A549 (cell line): ENCODE measurements at places on chromosomes 13 and 19.

DNA sequence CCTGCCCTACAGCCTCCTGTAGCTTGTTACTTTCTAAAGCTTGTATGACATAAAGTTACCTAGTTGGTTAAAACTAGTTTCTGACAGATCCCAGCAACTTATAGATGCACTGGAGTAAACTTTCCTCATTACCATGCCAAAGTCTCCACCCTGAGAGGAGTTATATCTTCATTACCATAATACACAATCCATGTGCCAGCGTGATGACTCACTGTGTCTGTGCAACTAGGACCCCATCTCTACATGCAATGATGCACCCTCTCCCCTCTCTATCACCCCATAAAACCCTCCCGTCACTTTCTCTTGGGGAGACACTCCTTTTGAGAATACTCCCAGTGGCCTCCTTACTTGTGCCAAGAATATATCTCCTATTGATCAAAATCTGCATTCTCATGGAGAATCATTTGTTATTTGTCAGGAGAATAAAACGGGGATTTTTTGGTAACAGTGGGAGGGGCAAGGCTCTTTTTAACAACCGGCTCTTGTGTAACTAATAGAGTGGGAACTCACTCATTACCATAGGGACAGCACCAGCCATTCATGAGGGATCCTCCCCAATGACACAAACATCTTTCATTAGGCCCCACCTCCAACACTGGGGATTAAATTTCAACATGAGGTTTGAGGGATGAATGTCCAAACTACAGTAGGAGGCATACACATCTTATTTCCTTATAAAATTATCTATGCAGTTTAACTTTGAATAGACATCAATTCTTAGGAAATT, 235.1 kb upstream of the ATXN8OS start:
- DNase-seq, result no peak

- no peak for DNase-seq
Observed at GRCh38 chr13:94454906-94455305, 24.6 kb downstream of the DCT start.

DNA sequence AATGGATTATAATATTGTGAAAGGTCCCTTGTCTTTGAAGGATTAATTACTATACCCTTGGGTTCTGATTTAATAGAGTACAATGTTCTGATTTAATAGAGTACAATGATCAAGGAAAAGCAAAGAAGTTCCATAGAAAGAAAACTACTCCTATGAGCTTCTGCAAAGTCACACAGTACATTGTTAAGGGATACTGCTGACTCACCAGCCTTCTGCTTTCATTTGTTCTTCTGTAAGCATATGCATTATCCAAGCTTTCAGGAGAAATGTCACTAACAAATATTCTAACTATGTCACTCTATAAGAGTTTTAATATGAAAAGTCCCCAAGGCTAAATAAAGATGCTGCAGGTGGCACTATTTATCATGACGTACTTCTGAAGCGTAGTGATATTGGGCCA, 396.7 kb downstream of the RFC3 start:
- no peak for DNase-seq

DNA sequence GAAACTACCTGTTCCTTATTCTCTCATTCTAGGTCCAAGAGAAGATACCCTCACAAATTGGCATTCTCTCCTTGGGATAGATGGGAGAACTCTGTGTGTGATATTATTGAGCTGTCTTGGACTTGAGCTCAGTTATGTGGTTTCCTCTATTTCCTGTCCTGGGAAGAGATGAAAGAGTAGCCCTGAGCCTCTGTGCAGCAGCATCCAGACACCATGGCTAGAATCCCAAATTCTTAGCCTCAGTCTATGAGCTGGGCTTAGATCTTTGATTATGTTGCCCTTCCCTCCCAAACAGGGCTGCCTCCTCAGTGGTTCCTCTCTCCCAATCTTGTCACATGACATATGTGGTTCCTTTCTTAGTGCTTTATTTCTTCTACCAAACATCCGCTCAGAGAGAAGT, 290.7 kb downstream of the SPRY2 start:
- DNase-seq, result no peak

DNA sequence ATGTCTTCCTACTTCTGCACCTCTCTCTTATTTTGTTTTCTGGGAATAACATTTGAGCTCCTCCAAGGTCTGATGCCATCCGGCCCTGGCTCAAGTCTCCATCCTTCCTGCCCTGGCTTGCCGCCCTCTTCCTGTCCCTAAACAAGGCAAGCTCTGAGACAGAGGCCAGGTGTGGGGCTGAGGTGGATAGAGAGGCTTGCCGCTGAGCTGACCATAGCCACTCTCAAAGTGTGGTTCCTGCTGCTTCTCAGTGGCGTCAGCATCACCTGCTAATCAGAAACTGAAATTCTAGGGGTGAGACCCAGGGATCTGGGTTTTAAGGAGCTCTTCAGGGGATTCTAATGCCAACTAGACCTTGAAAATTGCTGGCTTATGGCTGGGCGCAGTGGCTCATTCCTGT, 6.0 kb upstream of the TPRX2 start:
- no peak for DNase-seq

DNA sequence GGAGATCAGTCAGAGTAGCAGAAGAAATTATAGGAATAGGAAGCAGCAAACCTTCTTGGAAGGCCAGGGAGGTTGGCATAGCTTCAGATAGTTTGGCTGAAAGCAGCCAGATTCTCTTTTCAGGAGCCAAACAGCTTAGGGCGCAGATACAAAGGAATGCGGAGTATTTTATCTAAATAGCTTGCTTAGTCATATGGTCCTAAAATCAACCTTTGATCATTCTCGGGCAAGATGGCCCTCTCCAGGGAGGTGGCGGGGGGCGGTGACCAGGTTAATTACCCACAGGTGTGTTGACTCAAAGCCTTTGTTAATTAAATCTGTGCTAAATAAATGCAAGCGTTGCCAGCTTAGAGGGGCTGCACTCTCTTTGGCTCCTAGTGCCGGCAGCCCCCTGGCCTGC, 12.5 kb upstream of the NCR1 start:
- no peak for DNase-seq

DNA sequence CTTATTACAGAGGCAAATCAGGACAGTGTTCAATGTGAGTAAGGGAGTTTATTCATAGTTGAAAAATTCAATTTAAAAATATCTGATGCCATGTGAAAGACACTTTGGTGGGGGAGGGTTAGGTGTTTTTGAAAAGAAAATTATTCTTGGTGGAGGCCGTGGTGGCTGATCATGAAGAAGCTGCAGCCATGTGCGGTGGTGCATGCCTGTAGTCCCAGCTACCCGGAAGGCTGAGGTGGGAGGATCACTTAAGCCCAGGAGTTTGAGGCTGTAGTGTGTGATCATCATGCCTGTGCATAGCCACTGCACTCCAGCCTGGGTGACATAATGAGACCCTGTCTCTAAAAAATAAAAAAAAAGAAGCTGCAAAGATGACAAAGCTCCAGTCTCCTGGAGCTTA, 28.6 kb downstream of the WDFY2 start:
- no peak for DNase-seq

- DNase-seq, result peak; percentile 9
Observed at GRCh38 chr13:98751367-98751782, 1.1 kb downstream of the SLC15A1 start.

DNA sequence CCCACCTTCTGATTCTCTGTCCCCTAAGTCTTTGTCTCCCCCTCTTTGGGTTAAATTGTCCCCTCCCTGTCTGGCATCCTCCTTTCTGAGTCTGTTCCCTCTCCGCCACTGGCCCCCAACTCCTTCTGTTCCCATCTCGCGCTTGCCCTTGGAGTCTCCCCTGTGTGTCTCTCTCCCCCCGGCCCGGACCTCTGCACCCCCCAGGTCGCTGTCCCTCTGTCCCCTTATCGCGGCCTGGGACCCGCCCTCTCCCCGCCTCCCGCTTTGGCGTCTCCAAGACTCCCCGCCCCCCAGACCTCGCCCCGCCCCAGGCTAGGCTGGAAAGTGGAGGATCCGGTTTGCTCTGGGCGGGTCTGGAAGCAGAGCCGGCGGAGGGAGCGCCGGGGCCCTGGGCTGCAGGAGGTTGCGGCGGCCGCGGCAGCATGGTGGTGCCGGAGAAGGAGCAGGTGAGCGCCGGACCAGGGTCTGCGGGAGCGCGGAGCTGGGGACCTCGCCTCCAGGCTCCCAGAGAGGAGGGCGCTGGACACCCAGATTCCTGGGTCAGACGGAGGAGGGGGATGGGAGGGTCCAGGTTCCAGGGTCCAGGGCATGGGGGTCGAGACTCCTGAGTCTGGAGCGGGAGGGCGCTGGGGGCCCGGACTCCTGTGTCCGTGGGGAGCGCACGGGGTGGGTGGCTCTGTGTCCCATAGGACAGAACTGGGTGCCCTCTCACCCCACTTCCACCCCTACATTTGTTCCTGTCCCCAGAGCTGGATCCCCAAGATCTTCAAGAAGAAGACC, at the start of gene TRPM4:
TRPM4 (plus strand) TSS at position 348 of the 780 bp plus-strand sequence; CDS start at position 423, 75 bp downstream.
- peak; percentile 84 for DNase-seq

DNA sequence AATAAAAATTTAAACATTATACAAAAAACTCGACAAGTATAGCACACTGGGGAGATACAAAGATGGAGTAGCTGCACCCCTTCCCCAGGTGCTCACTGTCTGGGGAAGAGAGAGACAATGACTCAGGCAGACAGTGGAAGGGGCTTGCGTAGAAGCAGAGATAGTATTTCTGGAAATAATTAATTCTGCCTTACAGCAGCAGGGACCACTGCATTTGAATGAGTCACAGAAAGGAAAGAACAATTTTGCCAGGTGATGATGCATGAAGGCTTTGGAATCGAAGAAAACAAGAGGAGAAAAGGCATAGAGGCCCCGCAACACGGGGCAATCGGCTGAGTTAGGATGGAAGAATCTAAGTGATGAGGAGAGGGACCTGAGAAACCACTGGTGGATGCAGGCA, 447.4 kb downstream of the EFNB2 start:
- no peak for DNase-seq

DNA sequence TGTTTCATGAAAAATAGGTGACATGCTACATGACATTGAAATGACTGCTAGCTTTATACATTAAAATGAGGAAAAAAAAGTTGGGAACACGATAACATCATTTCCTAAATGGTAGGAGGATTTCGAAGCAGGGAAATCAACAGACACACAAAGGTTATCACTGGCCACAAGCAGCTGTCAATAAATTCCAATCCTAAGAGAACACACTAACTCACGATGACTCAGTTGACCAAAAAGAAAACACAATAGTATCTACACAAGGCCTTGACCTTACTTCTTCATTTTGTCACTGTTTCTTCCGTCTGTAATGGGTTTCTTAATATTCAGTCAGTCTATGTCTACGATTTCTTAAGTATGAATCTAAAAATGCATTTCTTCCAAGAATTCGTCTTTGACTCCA, 36.5 kb downstream of the STARD13 start:
- no peak for DNase-seq

- DNase-seq, result no peak
Observed at GRCh38 chr19:29326351-29326750, 113.4 kb upstream of the UQCRFS1 start.

DNA sequence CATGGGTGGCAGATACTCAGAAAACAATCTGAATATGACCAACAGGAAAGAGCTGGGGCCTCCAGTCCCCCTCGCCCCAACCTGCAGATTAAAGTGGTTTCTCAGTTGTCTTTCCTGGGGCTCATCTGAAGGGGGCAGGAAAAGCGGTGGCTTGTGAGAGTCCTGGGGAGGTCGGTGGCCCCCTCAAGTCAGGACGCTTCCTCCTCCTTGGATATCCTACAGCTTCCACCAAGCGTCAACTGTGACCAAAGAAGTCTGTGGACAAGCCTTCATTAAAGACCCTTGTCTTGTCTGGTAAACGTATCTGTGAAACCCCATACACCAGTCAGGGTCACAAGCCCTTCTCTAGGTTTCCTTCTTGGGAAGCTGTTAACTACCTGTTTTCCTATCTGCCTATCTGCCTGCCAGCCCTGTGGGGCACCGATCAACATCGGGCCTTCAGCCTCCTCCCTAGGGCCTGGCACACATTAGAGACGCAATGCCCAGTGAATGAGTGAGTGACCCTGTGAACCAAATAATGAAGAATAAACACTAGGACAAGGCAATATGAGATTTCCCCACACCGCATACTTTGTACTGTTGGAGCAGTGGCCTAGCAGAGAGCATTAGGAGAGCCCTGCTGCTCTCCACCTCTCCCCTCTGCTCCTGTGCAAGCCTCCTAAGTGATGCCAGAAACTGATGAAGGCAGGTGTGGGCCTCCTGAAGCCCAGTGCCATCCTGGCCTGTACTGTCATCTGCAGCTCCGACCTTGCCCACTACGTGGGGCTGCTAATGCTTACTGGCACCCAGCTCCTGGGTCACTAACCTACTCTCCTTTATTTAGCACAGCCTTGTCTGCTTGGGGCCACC, 1317.8 kb downstream of the UQCRFS1 start:
- no peak for DNase-seq

DNA sequence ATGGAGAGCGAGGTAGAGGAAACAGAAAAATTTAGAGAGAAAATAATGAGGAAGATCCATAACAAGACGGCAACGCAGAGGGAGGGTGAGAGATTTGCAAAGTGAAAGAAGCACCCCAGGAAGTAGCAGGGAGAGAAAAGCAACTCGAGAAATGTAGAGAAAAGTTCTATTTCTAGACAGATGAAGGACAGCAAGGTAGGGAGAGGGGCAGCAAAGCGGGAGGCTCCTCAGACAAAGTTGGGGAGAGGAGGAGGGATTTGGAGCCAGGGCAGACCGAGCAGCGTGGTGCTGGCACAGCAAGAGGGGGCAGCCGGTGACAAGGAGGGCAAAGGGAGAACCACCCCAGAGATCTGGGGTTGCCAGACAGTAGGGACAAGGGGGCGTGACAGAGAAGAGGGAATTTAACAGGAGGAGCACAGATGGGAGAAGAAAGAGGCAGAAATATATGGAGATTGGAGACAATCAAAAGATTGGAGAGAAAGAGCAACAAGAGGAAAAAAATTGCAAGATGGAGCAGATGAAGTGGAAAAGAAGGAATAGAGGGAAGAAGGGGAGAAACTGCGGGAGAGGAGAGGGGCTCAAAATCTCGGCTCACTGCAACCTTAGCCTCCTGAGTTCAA, 989 bp downstream of the ZNF766 start:
- DNase-seq, result peak; percentile 41

GRCh38 chr19:15779756-15780476, 7.5 kb upstream of the OR10H5 start:
- DNase-seq, result no peak

- DNase-seq, result no peak
Observed at GRCh38 chr19:9863759-9864158, 28.6 kb downstream of the PIN1 start.

GRCh38 chr13:93549326-93550005, 322.9 kb downstream of the GPC6 start:
- no peak for DNase-seq
